ENCODE measurements at places on chromosomes 2 and 18. TPM values are rescaled to one million over a fixed set of nuclear protein-coding genes. Genes with fewer than 3 reads are reported as not detected.

DNA sequence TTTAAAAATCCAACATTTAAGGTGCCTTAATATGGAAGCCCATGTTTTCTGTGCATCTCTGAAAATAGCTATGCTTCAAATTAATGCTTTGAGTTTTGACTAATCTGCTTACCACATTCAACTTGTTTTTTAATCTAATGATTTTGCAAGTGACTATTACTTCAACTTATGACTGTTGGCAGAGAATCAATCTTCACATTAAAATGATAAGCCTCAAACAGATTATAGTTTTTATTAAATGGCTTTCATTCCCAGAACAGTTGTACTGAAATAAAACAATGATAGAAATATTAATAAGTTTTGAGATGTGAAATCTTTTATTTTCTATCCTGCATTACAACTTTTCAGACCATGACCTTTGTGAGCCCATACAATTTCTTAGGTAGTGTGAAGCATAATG lies 347.5 kb downstream of the ZNF804A start:
- H3K27ac ChIP-seq, result no peak overlapping the region
- H3K4me3 ChIP-seq, result no peak overlapping the region
- H3K4me1 ChIP-seq, result no peaks in the 10 kb centered on the region

Gene TMBIM1
- total RNA-seq, result 232 TPM

DNA sequence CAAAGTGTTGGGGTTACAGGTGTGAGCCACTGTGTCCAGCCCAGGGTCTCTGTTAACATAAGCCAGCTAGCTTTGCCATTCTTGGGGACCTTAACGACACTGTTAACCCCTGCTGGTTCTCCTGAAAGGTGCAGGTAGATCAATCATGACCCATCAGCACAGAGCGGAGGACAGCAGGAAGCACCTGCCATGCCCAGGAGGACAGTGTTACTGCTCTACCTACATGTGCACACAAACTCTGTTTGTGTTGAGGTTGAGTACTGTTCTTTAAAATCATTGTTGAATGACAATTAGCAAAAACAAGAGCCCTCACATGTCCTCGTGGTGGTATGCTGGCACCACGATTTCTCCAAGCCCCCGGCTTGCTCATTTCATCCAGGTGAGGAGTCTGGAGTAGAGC lies 120.9 kb downstream of the FAM210A start:
- no peak overlapping the region for H3K4me3 ChIP-seq
- no peak for DNase-seq
- no peaks in the 10 kb centered on the region for H3K36me3 ChIP-seq
- H3K27ac ChIP-seq, result no peak overlapping the region
- no peaks in the 10 kb centered on the region for H3K27me3 ChIP-seq
- peaks cover 3% of the 10 kb centered on the region for H3K4me1 ChIP-seq

GRCh38 chr2:118122594-118123281 lies 34.5 kb downstream of the INSIG2 start:
- no peaks in the 10 kb centered on the region for H3K36me3 ChIP-seq
- H3K27me3 ChIP-seq, result no peaks in the 10 kb centered on the region
- peaks cover 7% of the 10 kb centered on the region for H3K4me1 ChIP-seq
- H3K27ac ChIP-seq, result no peak overlapping the region
- no peak overlapping the region for H3K4me3 ChIP-seq
- no peak for DNase-seq

DNA sequence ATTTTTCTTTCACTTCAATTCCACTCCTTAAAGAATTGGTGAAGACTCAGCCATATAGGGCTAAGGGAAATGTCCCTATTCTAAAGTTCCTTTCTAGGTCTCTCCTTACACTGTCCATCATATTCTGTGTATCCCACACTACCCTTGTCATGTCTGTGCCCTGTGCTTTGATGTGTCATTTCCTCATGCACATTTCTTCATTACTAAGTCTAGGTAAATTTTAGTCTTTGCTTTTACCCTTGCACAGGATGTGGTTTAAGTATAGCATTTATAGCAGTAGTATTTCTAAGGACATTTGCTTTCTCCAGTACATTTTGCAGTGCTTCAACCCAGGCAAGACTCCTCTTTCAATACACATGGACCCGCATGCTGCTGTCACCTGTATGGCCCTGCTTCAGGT lies 221.5 kb upstream of the ACVR2A start:
- H3K4me3 ChIP-seq, result no peak overlapping the region
- H3K4me1 ChIP-seq, result no peaks in the 10 kb centered on the region
- no peaks in the 10 kb centered on the region for H3K27me3 ChIP-seq
- no peaks in the 10 kb centered on the region for H3K36me3 ChIP-seq
- DNase-seq, result no peak

DNA sequence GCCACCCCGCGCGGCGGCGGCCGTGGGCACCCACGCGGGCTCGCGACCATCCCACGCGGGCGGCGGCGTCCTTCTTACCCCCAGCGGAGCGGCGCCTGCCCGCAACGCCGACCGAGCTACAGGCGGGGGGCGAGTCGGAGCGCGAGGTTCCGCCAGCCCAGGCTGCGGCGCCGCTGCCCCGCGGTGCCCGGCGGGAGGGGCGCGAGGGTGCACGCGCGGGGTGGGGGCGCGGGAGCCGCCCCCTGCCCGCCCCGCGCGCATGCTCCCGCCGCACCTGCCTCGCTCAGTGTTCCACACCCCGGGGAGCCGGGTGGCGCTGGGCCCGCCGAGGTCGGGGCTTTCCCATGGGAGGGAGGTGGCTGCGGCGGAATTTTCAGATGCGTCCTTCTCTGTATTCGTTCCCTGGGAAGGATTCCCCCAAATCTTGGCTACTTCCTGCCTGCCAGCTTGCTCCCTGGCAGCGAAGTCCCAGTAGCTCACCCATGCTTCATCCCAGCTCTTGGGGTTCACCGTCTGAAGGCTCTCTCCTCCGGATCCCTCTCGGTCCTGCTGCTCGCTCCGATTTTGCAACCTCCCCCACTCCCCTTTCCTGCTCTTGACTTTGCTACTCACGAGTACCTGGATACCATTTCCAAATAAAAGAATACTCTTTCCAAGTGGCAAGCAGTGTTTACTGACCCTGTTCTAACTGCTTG lies at the start of gene L3MBTL4:
L3MBTL4 (minus strand) TSS at position 189 of the 695 bp plus-strand sequence. CDS start 103,286 bp downstream, outside the sequence.
- H3K4me3 ChIP-seq, result peak within 1 kb of the TSS; percentile 83
- no peak for DNase-seq
- H3K36me3 ChIP-seq, result no peaks in the 10 kb centered on the region
- H3K4me1 ChIP-seq, result peaks cover 11% of the 10 kb centered on the region
- H3K27me3 ChIP-seq, result no peaks in the 10 kb centered on the region

Gene CDK5R2
- total RNA-seq, result 0.49 TPM

- H3K4me3 ChIP-seq, result no peak overlapping the region
- peaks cover 31% of the 10 kb centered on the region for H3K4me1 ChIP-seq
- no peak for DNase-seq
These were observed 21.2 kb downstream of the ACTR3 start for GRCh38 chr2:113910967-113911678.

- DNase-seq, result no peak
- no peaks in the 10 kb centered on the region for H3K27me3 ChIP-seq
- no peak overlapping the region for H3K4me3 ChIP-seq
- H3K27ac ChIP-seq, result no peak overlapping the region
- peaks cover 9% of the 10 kb centered on the region for H3K4me1 ChIP-seq
These were observed 81.3 kb downstream of the VIT start for GRCh38 chr2:36777788-36778187.

DNA sequence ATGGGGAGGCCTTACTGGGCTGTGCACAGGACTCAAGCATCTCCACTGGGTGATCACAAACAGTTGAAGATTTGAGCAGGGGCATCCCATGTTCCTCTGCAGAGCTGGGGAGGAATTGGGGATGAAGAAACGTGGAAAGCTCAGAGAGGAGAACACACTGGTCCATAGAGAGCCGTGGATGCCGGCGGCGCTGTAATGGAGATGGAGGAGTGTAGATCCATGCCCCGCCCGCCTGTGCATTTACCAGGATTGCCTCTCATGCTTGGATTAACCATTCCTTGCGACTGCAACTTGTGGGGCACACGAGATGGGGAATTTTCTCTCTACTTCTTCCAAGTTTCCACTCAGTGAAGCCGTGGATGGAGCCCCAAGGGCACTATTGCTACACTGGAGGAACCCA lies 115.9 kb downstream of the NCK2 start:
- DNase-seq, result no peak
- peaks cover 25% of the 10 kb centered on the region for H3K4me1 ChIP-seq
- H3K36me3 ChIP-seq, result no peaks in the 10 kb centered on the region

Gene NAT8
- not detected for total RNA-seq

Gene KCNK3
- total RNA-seq, result 10.6 TPM

GRCh38 chr2:169546756-169547155 lies 26.9 kb downstream of the FASTKD1 start:
- peaks cover 5% of the 10 kb centered on the region for H3K36me3 ChIP-seq
- H3K4me1 ChIP-seq, result no peaks in the 10 kb centered on the region
- H3K27ac ChIP-seq, result no peak overlapping the region

- H3K4me1 ChIP-seq, result peaks cover 53% of the 10 kb centered on the region
- no peaks in the 10 kb centered on the region for H3K36me3 ChIP-seq
- peak overlapping the region; percentile 86 for H3K4me3 ChIP-seq
- DNase-seq, result no peak
These were observed 577 bp downstream of the EHBP1 start for GRCh38 chr2:62705859-62706720.

GRCh38 chr2:25822190-25823117 lies 55.8 kb downstream of the ASXL2 start:
- no peaks in the 10 kb centered on the region for H3K27me3 ChIP-seq
- no peak overlapping the region for H3K27ac ChIP-seq

GRCh38 chr2:20065885-20066602 lies 14.6 kb upstream of the LAPTM4A start:
- peak; percentile 96 for DNase-seq
- H3K4me1 ChIP-seq, result peaks cover 49% of the 10 kb centered on the region
- H3K27ac ChIP-seq, result peak overlapping the region; percentile 57
- no peak overlapping the region for H3K4me3 ChIP-seq

DNA sequence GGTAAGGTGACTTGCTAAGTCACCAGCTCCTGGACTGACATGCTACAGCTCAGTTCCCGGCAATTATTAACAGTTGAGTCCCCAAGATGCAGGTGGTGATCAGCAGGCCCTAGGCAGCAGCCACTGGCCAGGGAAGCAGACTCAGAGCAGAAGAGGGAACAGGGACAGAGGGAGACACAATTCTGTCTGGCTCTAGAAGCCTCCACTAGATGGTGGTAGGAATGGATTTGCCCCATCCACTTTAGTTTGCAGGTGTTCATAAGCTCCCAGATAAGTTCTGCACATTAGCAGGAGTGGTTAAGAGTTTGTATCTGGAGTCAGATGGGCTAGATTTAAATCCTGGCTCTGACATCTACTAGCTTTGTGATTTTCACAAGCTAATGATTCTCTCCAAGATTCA lies 25.5 kb upstream of the SLC1A4 start:
- no peaks in the 10 kb centered on the region for H3K27me3 ChIP-seq
- no peak for DNase-seq
- H3K4me3 ChIP-seq, result no peak overlapping the region

DNA sequence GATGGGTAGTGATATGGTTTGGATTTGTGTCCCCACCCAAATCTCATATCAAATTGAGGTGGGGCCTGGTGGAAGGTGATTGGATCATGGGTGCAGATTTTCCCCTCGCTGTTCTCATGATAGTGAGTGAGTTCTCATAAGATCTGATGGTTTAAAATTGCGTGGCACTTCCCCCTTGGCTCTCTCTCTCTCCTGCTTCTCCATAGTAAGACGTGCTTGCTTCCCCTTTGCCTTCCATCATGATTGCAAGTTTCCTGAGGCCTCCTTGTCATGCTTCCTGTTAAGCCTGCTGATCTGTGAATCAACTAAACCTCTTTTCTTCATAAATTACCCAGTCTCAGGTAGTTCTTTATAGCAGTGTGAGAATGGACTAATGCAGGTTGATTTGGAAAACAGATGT lies 223.2 kb upstream of the APCDD1 start:
- no peaks in the 10 kb centered on the region for H3K27me3 ChIP-seq
- no peak overlapping the region for H3K4me3 ChIP-seq
- H3K36me3 ChIP-seq, result no peaks in the 10 kb centered on the region
- H3K4me1 ChIP-seq, result peaks cover 25% of the 10 kb centered on the region
- no peak for DNase-seq
- no peak overlapping the region for H3K27ac ChIP-seq

Gene CENPA
- total RNA-seq, result not detected

Gene IL36B
- not detected for total RNA-seq

DNA sequence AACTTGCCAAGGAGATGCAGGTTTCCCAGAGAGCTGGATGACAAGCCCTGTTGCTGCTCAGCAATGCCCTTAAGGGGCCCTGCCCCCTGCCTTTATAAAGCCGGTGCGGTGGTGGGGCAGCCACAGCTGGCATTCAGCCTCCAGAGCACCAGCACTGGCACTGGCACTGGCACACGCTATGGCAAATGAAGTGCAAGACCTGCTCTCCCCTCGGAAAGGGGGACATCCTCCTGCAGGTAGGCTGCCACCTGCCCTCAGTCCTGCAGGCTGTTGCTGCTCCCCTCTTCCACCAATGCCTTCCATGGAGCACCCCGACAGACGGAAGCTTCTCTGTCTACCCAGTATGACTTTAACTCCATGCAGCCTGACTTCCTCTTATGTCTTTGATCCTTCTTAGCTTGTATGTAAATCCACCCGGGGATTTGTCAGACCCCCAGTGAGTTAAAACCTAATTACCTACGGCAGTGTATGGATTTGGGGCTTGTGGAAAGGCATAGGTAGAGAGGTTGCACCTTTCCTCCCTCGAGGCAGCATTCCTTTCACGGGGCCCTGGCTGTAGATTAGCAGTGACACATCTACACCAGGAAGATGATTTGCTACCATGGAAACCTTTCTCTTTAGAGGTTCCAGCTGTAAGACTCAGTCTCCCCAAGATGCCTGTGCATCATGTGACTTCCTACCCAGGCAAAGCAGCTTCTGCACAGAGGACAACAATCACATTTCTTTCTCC lies at the start of gene DAPL1:
DAPL1 (plus strand) TSS at position 123 of the 730 bp plus-strand sequence; CDS start at position 179, 56 bp downstream.
- H3K4me1 ChIP-seq, result no peaks in the 10 kb centered on the region
- no peak for DNase-seq
- no peaks in the 10 kb centered on the region for H3K36me3 ChIP-seq
- no peak within 1 kb of the TSS for H3K4me3 ChIP-seq
- H3K27me3 ChIP-seq, result no peaks in the 10 kb centered on the region

DNA sequence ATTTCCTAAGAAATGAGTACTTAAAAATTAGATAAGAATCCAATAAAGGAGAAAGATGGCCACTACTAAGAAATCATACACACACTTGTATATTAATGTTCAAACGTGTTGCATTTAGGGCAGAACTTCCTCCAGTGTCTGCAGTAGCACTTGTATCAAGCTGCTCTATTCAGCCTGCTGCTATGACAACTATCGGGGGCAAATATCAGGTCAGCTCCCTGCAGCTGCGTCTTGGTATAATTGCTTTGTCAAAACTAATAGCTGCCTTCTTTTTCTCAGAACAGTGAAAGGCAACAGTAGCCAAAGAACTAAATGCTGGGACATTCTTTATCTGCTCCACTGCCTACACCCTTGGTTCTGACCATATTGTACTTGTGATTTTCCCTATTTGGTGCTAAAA lies 300.7 kb downstream of the NOL4 start:
- DNase-seq, result no peak
- H3K27ac ChIP-seq, result no peak overlapping the region
- H3K36me3 ChIP-seq, result no peaks in the 10 kb centered on the region
- H3K4me3 ChIP-seq, result no peak overlapping the region

GRCh38 chr2:160293391-160294091 lies 93.5 kb upstream of the ITGB6 start:
- H3K27me3 ChIP-seq, result no peaks in the 10 kb centered on the region
- no peaks in the 10 kb centered on the region for H3K36me3 ChIP-seq
- no peak overlapping the region for H3K4me3 ChIP-seq
- H3K27ac ChIP-seq, result peak overlapping the region; percentile 57
- no peak for DNase-seq

GRCh38 chr2:173862612-173863217 lies 102.5 kb downstream of the SP3 start:
- no peaks in the 10 kb centered on the region for H3K27me3 ChIP-seq
- no peak for DNase-seq
- H3K27ac ChIP-seq, result peak overlapping the region; percentile 15
- H3K36me3 ChIP-seq, result no peaks in the 10 kb centered on the region
- H3K4me1 ChIP-seq, result peaks cover 27% of the 10 kb centered on the region

Measured in vagina (tissue), 2 donors.